ENCODE measurements at places on chromosomes 6 and 20.

- no peak for DNase-seq
These were observed 10.2 kb upstream of the PTPN1 start for GRCh38 chr20:50499938-50500337.

DNA sequence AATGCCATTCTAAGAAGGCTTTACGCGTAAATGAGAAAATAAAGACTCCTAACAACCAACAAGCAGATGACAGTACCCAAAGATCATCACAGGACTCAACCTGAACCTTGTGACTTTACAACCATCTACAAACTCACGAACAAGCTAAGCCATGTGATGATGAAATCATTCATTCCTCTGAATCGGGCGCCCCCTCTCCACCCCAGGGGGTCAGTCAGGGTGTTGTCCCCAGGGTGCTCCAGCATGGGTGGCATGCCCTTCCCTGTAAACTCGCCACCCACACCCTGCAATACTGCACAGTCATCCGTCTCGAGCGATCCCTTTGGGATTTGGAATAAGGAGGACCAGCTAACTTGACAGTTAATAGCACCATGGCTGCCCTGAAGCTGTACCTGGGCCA, 12.6 kb downstream of the SERPINB6 start:
- no peak for DNase-seq

GRCh38 chr6:41467061-41467460, 79.1 kb upstream of the FOXP4 start:
- DNase-seq: no peak

DNA sequence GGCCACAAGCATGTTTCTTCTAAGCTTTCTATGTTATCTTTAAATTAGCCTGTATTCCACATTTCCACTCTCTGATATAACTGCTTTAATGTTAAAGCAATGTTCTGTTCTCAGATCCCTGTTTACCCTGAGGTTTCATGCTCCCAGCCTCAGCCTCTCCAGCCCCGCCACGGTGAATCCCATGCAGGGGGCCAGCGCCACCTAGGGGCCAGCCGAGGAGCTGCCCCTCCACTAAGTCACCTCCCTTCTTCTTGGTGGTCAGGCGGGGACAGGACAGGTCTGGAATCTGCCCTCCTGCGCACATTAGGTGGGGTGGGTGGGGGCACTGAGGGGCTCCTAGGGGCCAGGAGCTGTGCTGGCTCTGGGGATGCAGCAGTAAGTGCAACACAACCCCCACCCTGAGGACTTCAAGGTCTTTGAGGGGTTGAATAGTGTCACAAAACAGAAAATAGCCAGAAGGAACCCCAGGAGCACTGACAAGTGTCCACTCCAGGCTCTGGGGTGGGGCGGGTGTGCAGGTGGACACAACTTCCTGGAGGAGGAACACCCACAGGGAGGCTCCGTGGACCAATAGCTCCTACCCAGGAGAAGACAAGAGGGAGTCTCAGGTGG, 61.6 kb downstream of the RAB44 start:
- DNase-seq: no peak

DNA sequence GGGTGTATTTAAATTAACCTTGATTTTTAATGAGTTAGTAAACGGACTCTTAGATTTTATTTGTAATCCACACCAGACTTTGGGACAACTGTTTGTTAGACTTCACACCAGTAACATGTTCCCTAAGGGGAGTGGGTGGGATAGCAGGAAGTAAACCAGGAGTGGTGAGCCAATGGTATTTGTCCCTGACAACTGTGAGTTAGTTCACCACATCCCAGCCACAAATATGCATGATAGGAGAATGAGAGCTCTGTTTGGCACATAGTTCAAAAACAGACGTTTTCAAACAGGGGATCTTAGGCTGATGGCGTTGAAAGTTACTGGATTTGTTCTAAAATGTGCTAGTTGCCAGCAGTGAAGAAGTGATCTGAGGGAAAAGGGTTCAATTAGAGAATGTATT, 18.7 kb upstream of the COL10A1 start:
- DNase-seq: no peak

DNA sequence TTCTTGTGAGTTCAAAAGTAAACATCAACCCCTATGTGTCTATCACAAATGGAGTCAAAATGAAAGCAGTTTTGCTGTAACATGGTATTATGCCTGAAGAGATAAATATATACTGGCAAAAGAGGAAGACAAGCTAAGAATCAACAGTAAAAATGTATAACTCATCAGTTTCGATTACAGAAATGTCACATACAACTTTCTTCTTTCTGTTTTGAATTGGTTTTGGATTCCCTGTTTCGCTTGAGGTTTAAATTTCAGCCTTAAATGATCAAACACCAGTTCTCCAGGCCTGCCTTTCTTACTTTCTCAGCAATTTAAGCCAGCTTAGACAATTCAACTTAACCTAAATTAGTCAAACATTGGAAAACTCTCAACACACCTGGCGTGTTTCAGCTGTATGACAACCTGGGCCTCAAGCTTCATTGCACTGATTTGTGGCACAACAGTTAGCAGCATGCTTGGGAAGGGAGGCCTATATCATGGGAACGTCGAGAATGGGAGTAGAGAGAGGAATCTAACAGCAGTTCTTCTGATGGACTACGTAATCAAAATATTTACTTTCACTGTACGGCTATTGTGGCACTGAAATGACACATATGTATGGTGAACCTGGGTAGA, 51.9 kb upstream of the MARCKS start:
- DNase-seq: no peak

GRCh38 chr6:17031961-17032360, 69.9 kb upstream of the STMND1 start:
- DNase-seq: no peak

DNA sequence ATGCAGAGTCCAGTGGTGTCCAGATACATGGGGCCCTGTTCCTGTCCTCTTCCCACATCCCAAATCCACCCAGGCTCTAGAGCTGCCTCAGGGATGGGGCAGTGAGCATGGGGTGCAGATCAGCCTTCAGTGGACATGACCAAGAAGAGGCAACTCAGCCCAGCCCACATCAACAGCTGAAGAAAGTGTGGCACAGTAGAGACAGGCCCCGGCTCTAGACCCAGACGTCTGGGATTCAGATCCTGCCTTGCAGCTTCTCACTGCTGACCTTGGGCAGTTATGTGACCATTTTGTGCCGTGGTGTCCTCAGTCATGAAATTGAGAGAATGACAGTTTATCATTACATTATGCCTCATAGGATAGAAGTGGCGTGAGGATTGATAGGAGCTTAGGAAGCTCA, 54.6 kb upstream of the CST7 start:
- DNase-seq: no peak

DNA sequence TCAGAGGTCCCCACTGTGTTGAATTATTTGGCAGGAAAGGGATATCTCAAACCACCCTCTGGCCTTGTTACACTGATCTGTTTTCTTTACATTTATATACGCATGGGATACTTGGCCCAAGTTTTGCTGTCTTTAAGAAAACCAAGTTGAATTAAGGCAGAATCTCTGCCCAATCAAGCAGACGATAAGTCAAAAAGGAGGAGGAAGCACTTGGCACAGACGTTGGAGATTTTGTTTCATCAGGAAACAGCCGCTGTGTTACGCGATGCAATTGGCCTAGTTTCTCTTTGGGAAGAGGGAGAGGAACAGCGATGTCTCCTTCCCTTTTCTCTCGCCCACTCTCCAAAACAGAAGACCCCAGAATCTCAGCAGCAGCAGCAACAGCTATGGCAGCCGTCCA, 20.2 kb upstream of the NAA20 start:
- no peak for DNase-seq

GRCh38 chr6:24897186-24897585, 38.6 kb downstream of the RIPOR2 start:
- no peak for DNase-seq

DNA sequence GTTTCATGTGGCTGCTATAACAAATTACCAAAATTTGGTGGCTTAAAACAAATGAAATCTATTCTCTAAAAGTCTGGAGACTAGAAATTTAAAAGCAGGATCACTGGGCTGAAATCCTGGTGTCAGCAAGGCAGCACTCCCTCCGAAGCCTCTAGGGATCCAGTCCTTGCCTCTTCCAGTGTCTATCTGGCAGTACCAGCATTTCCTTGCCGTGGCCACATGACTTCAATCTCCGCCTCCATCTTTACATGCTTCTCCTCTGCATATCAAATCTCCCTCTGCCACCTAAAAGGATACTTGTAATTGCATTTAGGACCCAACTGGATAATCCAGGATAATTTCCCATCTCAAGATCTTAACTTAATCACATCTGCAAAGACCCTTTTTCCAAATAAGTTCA, 30.2 kb downstream of the ARHGAP18 start:
- no peak for DNase-seq

DNA sequence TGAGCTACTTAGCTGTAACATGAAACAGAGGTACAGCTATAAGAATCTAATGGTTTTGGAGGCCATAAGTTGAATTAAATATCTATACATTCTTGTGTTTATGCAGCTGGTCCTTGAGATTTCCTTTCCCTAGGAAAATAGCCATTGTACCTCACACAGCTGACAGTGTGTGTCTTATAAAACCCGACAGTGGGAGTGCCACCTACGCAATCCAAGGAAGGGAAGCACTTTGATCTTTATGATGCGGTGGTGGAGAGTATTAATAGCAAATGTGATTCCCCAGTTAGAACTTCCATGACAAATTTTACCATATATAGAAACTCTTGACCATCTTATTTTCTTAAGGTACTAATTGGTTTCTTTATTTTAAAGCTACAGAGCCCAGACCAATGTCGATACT, 149.5 kb downstream of the TMEM200A start:
- no peak for DNase-seq

DNA sequence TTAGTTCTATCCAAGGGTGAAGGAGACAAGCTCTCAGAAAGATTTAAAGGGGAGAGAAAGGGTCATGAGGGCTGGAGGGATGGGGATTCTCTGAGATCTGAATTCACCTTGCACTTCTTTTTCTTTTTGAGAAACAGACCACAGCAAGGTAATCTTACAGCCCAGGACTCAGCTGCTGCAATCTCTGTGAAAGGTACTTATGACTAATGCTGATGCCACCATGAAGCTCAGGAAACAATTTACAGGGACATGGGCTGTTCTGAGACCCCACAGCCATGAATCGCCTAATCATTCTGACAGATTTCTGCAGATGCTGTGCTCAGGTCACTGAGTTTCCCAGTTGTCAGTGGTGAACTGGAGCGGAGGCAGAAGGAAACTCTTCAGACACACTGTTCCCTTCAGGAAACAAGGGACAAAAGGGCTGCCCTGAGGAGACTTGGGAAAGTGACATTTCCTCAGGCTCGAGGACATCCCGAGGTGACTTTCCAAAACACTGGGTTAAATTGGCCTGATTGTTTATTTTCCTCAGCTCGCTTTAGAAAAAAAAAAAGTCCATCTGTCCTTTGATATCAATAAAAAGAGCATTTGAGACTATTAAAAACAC, 103.8 kb upstream of the PLCB4 start:
- DNase-seq: no peak

GRCh38 chr6:138830248-138830647, 34.4 kb downstream of the ECT2L start:
- no peak for DNase-seq

GRCh38 chr6:14750059-14750661, 495.7 kb upstream of the JARID2 start:
- no peak for DNase-seq

GRCh38 chr6:125910527-125910926, 46.0 kb upstream of the HINT3 start:
- no peak for DNase-seq

- DNase-seq: no peak
These were observed 541.2 kb downstream of the QKI start for GRCh38 chr6:163955756-163956155.

GRCh38 chr6:109121411-109121810, 26.1 kb downstream of the CEP57L1 start:
- DNase-seq: no peak

Measured in cortex of kidney (tissue), 1 donor.